Stimulated activated CD8-positive, alpha-beta memory T cell treated with anti-CD3 and anti-CD28 coated beads, Interleukin-4, amount 100 ng/mL, for 1 hour (primary cell): ENCODE measurements at places on chromosomes 6 and 20.

DNA sequence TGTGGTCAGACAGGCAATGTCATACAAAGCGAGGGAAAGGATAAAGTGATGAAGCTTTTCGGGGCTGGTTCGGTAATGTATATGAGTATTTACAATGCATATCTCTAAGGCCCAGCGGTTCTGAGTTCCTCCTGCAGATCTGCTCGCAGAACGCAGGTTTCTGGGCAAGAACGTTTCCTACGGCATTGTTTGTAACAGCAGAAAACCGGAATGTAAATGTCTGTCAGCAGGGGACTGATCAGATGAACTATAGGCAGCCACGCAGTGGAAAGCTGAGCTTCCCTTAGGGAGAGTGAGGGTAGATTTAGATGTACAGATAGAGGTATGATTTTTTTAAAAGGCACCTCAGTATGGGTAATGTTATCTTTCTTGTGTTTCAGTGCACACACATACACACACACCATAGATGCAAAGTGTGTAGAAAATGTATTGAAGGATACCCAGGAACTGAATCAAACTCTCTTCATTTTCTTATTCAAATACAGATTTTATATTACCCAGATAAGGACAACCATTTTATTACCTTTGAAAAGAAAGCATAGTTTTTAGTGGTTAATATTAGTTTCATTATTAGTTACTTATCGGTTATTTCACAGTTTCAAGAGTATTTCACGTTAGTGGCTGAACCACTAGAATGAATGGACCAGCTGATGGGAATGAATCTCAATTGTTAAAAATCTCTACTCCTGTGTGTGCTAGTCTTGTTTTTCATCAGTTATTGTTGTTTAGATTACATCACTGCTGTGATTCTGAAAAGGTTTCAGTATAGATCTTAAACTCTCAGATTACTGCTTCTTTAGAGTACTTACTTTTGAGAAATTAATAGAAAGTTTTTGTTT lies 56.2 kb downstream of the SNX9 start:
- no peak for DNase-seq

- DNase-seq: no peak
These were observed 12.1 kb downstream of the HIVEP2 start for GRCh38 chr6:142932889-142933288.

- no peak for DNase-seq
These were observed 834 bp upstream of the CTSZ start for GRCh38 chr20:59007665-59008511.

DNA sequence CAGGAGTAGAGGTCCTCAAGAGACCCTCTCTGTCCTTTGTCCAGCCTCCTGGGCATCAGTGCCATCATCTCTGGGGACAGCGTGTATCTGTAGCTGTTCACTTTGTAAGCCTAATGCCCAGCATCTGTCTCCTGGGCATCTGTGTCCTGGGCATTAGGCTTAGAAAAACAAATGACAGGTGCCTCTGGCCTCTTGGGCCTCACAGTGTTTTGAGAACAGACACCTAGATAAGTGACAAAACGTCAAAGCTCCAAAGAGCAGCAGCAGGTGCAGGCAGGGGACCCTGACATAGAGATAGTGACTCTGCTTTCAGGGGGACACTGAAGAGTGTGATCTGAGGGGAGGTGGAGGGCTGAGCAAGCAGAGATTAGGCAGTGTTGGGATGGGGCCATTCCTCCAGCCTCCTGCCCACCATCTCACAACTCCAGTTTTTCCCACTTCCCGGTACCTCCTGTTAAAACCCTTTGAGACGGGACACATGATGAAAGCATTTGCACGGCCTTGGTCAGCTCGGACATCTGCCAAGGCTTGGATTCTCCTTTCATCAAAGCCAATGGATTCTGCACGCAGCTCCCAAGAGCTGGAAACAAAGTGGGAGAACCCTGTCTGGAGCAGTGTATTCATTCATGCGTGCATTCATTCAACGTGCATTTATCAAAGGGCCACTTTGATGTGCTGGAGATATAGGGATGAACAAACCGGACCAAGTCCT lies 55.5 kb upstream of the CD93 start:
- DNase-seq: no peak

DNA sequence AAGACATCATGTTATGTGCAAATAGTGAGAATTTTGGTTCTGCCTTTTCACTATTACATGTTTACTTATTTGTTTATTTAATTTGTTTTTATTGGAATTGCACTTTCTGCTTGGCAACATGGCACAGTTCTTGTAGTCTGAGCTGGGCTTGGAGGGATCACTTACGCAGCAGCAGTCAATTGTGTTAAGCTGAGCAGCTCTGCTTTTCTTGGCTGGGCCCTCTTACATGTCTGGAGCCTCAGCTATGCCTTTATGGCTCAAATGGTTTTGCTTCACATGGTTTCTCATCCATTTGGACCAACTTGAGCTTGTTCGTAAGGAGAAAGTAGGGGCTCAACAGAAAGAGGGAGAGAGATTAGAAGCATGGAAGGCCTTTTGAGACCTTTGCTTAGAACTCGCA lies 327.5 kb upstream of the EPHA7 start:
- no peak for DNase-seq

- DNase-seq: no peak
These were observed 149.1 kb downstream of the BMP7 start for GRCh38 chr20:57117296-57117695.

- no peak for DNase-seq
These were observed 664.9 kb upstream of the CITED2 start for GRCh38 chr6:140039364-140039763.

DNA sequence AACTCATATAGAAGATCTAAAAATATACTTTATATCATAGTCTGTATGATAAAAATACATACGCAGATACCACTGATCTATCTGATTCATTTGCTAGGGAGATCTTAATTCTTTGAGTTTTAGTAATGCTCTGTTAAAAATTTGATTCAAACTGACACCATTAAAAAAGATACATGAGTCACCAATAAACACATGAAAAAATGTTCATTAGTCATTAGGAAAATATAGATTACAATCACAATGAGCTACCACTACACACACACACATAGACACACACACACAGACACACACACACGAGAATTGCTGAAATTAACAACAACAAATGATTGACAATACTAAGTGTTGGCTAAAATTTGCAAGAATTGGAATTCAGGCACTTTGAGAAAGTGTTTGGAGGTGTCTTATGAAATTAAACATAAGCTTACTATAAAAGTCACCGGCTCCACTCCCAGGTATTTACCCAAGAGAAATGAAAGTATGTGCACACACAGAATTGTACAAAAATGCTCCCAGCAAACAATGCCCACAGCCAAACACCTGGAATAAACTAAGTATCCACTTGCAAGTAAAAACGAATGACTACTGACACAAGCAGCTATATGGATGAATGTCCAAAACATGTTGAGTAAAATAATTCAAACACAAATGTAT lies 117.7 kb upstream of the GGTLC1 start:
- DNase-seq: no peak

- no peak for DNase-seq
These were observed 178.3 kb upstream of the FOXA2 start for GRCh38 chr20:22762576-22763256.

- no peak for DNase-seq
These were observed 111.3 kb downstream of the BCKDHB start for GRCh38 chr6:80217794-80218193.
